ENCODE measurements at places on chromosomes 16 and 17.
A peak's percentile ranks its signal among the peaks of the same experiment; 100 is the strongest.

- DNase-seq, result no peak
Measured at GRCh38 chr17:79784353-79785016, 6.5 kb downstream of the CBX2 start.

DNA sequence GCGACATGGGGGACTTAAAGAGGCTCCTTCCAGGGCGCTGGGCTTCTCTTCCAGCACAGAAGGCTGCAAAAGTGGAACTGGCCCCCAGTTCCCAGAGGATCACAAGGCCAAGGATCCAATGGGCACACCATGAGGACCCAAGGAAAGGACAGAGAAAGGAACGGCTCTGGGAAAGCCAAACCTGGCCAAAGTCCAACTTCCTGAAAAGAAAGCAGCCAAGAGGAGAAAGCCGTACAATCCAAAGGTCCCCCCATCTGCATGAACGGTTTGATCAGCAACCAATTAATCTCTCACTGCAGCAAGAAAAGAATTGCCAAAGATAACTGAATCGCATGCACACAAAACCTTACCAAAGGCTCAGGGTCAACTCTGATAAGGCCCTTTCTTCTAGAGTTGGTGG, 19.8 kb upstream of the ICAM2 start:
- no peak for DNase-seq

DNA sequence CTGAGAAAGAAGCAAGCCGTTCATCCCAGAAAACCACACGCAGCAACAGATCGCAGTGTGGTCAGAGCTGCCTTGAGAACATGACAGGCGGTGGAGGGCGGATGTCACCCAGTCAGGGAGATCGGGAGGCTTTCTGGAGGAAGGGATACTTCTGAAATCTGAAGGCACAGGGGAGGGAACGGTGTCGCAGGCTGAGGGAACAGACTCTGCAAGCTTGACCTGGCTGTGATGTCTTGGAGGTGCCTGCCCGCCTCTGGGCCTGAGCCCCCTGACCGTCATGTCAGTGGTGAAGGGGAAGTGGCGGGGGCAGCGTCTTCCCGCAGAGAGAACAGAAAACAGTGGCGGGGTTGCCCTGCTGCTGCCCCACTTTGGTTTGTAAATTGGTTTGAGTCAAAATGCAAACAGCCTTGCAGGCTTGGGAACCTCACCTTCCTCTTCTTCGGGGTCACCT, 8.1 kb upstream of the ATP2A3 start:
- DNase-seq, result no peak

DNA sequence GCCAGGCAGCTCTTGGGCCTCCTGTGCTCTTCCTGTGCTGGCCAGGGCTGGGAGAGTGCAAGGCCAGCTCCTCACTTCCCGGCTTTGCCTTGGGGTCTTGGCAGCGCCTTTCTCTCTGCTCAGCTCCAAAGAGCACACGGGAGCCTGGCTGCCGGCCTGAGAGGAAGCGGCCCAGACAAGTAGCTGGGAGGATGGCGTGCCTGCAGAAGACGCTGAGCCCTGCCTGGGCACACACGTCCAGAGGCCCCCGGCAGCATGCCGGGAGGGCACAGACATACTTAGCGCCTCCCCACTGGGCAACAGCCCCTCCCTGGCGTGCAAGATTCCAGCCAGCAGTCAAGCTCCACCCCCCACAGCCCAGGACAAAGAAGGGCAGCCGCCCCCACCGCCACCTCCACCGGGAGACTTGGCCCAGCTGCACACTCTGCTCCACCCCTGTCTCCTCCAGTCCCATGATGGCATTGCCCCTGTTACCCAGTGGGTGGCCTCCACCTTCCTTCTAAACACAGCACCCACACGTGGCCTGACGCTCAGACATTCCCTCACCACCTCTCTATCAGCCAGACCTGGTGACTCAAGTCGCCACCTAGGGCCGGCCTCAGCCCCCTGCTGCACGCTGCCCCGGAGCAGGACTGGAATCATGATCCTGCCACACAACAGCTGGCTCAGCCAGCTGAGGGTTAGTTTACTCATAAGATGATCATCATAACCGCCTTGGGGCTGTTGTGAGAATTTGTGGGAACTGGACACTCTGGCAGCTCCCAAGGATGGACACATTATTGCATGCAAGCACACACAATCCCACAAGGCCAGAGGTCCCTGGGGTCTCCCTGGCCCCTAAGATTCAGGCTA, 12.4 kb downstream of the SGCA start:
- peak; percentile 83 for DNase-seq

DNA sequence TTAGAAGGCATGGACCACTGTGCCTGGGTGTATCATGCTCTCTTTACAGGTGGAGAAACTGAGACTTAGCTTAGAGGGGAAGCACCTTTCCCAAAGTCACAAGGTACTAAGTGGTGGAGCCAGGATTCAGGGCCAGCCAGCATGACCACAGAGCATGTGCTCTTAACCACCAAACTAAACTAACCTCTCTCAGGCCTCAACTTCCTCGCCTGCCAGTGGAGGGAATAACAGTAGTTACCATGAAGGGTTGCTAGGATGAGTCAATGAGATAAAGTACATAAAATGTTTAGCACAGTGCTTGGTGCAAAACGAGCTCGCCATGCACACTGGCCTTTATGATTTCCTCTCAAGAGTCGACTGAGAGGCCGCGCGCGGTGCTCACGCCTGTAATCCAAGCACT, 6.4 kb upstream of the MYO1C start:
- DNase-seq, result no peak

GRCh38 chr16:14203166-14203565, 132.0 kb downstream of the MRTFB start:
- no peak for DNase-seq

GRCh38 chr17:31136319-31136718, 41.5 kb downstream of the NF1 start:
- no peak for DNase-seq

GRCh38 chr16:87119748-87120147, 197.4 kb downstream of the C16orf95 start:
- DNase-seq, result no peak

- DNase-seq, result no peak
Measured at GRCh38 chr17:17186551-17187505, 19.3 kb downstream of the PLD6 start.

- DNase-seq, result no peak
Measured at GRCh38 chr16:12160815-12161550, 184.4 kb downstream of the SNX29 start.

GRCh38 chr16:48168075-48168474, 12.3 kb upstream of the ABCC12 start:
- no peak for DNase-seq

- no peak for DNase-seq
Measured at GRCh38 chr16:58863042-58863441, 128.9 kb upstream of the GOT2 start.

- no peak for DNase-seq
Measured at GRCh38 chr17:64273006-64273405, 9.9 kb upstream of the TEX2 start.

GRCh38 chr17:27463235-27463677, 7.0 kb downstream of the KSR1 start:
- no peak for DNase-seq

DNA sequence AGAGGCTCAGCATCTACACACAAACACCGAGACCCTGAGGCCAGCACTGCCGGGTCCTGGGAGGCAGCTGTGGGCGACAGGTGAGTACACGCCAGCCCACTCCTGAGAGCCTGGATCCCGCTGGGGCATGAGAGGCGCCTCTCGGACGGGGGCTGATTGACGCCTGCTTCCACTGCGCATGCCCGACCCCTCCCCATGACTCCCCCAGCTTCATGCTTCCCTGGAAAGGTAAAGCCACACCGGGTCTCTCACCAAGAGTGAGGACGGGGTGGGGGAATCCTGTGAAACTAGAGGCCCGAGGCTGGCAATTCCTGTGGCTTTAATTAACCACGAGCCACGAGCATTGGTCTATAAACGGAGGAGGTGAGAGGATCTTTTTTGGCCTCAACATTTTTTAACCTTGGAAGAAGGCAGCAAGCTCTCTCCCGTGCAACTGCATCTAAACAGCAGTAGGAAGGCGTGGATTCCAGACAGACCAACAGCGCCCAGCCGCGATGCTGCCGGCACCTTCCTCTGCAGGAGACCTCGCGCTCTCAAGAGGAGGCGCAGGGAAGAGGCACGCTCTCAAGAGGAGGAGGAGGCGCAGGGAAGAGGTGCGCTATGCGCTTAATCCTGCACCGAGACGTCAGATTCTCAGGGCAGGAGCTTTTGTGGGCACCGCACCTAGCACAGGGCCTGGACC, 71.8 kb upstream of the METRNL start:
- DNase-seq, result no peak

DNA sequence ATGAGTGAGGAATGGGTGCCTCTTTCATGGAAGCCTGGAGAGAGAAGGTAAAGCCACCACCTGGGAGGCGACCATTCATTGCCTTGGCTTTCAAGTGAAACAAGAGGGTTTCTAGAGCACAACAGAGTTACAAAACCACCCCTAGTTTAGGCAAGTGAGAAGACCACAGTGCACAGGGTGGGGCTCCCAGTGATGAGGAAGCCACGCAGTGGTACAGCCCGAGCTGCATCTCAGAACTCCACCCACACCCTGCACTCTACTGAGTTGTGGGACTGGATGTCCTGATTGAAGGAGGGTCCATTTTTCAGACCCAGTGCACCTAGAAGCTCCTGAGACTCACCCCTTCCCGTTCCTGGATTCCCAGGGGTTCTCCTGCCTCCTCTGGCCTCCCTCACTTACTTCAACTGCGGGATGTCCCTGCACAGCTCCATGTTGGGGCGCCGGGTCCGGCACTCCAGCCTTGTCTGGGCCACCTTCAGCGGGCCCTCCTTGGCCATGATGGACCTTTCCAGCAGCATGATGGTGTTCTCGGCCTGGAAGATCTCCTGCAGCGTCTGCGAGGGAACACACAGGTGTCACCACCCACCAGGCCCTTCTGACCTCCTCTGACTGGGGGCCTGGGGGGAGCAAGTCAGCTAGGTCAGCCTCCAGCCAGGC, 55.1 kb upstream of the EMP2 start:
- no peak for DNase-seq

DNA sequence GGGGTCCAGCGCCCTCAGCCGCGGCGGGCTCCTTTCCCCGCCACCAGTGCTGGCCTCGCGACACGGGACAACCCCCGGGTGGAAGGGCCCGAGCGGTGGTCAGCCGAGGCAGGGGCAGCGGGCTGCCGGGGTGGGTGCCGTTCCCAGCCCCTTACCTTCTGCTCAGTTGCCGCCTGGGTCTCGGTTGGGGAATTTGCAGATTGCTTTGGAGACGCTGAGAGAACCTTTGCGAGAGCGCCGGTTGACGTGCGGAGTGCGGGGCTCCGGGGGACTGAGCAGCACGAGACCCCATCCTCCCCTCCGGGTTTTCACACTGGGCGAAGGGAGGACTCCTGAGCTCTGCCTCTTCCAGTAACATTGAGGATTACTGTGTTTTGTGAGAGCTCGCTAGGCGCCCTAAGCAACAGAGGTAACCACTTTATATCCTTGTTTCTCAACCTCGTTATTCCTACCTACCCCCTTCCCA, 381 bp downstream of the CTNS start:
- DNase-seq, result no peak

DNA sequence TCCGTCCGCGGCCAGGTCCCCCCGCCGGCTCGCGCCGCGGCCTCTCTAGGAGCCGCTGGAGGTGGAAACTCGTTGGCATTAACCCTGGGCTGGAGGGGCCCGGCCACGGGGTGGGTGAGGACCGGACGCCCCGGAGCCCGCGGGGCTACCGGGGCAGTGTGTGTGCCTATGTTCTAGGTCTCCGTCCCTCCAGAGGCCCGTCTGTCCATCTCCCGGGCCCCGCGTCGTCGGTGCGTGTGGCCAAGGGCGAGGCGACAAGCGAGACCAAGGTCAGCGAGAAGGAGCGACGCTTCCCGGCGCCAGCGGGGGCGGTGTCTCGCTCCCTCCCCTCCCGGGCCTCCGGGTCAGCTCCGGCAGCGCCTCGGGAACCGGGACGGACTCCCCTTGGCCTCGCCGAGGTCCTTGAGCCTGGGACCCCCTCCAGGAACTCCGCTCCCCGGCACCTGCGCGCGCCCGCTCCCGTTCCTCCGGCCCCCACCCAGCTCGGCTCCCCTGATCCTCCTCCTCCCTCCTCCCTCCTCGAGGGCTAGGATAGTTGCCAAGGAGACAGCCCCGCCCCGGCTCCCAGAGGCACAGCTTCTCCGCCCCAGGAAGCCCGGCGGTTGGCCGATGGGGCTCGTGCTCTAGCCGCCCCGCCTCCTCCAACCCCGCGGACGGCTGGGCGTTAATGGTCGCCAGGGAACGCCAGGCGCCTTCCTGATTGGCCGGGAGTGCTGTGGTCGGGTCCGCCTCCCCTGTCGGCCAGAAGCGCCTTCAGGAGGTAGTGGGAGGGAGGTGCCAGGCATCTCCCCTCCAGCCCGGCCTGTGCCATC, 663 bp upstream of the ZNF768 start:
- peak; percentile 100 for DNase-seq

GRCh38 chr16:64531401-64531800, 590.5 kb downstream of the CDH11 start:
- DNase-seq, result no peak

- no peak for DNase-seq
Measured at GRCh38 chr16:48813485-48813884, 203.5 kb upstream of the N4BP1 start.

DNA sequence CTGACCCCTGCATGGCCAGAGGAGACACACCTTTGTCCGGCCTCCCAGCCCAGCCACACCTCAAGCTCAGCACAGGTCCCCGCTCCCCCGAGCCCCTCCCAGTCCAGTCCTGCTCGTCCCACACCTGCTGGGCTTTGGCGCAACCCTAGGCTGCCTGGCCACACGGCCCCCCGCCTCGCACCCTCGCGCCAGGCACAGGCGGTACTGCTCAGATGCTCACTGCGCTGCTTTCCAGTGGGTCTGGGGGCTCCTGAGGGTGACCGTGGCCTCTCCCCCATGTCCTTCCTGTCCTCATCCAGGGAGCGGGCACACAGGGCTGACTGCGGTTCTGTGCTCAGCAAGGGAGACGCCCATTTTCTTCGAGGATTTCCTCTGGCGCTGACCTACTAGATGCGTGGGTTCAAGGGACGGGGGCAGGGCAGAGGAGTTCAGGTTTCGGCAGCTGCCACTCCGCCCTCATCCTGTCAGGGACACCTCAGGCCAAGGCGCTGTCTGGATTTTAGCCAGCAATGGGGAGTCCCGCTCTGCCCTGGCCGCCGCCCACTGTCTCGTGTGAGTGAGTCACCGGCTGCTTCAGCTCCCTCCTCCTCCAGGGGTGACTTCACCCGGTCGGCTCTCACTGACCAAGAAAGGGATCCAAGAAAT, 118.0 kb upstream of the ZNF469 start:
- peak; percentile 64 for DNase-seq

- DNase-seq, result peak; percentile 55
Measured at GRCh38 chr16:2470603-2471015, 488 bp upstream of the NTN3 start.

DNA sequence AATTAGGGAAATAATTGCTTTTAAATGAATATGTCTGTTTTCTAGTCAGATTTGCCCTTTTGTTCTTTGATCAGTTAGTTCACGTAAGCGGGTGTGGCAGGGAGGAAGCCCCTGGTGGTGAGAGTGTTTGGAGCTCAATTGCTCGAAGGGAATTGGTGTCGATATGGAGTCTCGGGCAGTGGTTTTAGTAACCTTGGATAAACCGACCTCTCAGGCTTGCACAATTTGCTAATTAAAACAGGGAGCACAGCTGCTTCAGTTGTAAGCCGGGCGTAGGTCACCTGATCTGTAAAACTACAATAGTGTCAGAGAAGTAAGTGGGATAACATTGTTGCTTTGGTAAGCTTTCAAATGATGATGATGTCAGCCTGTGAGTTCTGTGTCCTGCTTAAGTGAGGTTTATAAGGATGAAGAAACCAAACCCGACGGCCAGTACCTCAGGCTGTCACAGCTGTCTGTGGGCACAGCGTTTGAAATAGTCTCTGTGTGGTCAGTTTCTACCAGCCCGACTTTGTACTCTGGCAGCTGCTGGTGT, 2.9 kb downstream of the ZNF750 start:
- peak; percentile 25 for DNase-seq

- no peak for DNase-seq
Measured at GRCh38 chr16:65834688-65835087, 531.8 kb upstream of the CDH5 start.

- no peak for DNase-seq
Measured at GRCh38 chr16:69266334-69267063, 44.7 kb upstream of the VPS4A start.

Measured in right kidney (tissue), 9 donors.